ENCODE measurements at places on chromosomes 6 and 20.
A peak's percentile ranks its signal among the peaks of the same experiment; 100 is the strongest.

DNA sequence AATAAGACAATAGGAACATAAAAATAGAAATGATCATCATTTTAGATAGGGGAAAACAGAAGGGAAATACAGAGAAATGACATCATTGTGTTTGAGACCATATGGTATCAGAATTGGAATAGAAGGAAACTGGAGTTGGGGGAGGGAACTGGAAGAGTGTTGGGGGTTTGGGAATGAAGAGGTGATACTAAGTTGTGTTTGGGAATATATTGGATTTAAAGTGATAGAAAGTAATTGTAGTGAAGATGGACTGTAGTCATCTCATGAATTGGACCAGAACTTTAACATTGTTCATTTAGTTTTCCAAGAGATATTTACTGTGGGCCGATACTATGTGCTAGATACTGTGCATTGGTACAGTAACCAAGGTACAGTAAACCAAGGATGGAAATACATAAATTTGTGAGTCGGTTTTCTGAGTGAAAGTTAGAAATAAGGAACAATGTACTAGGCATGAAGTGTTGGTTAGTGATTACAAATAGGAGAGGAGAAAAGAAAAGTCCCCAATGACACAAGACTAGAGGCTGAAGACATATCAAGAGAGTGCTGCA is 32.3 kb downstream of the KCNQ5 start:
- DNase-seq, result no peak

DNA sequence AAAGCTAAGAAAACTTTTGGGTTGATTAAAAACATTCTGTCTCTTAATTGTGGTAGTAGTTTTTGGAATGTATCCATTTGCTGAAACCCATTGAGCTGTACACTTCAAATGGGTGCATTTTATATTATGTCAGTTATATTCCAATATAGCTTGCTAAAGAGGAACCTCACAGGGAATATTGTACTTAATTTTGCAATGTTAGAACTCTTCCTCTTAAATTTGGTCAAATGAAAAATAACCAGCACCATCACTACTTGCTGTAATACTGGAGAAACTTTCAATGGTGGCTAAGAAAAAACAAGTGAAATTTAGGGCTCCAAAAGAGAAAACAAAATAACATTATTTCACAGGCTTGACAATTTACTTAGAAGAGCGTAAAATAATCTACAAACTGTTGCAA is 651.5 kb downstream of the MAFB start:
- DNase-seq, result no peak

- no peak for DNase-seq
Measured at GRCh38 chr6:78629154-78629721, 238.1 kb upstream of the IRAK1BP1 start.

- DNase-seq, result peak; percentile 100
Measured at GRCh38 chr6:37257634-37258404, at the start of the genes TBC1D22B and TMEM217. TBC1D22B (plus strand) TSS chr6:37257772; CDS start chr6:37257918, 146 bp downstream. TMEM217 (minus strand) TSS chr6:37258144; CDS start chr6:37219030, 39,114 bp downstream.

- DNase-seq, result no peak
Measured at GRCh38 chr6:112831022-112831421, 483.9 kb downstream of the RFPL4B start.

GRCh38 chr6:125923366-125923877 is 33.1 kb upstream of the HINT3 start:
- DNase-seq, result no peak

DNA sequence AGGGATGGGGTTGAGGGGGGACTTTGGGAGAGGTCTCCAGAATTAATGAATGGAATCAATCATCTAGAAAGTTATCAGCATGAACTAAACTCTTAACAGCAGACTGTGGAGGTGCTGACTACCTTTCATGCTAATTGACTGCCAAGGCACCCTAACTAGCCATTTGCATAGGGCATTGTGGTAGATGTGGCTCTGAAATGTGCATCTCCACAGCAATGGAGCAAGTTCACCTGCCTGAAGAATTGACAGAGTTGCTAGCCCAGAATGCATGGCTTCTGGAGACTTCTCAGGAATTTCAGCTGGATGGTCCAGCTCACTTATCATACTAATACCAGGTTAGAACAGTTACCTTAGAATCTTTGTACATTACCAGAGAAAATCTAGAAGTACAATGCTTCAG is 745.6 kb downstream of the KIF16B start:
- DNase-seq, result no peak

DNA sequence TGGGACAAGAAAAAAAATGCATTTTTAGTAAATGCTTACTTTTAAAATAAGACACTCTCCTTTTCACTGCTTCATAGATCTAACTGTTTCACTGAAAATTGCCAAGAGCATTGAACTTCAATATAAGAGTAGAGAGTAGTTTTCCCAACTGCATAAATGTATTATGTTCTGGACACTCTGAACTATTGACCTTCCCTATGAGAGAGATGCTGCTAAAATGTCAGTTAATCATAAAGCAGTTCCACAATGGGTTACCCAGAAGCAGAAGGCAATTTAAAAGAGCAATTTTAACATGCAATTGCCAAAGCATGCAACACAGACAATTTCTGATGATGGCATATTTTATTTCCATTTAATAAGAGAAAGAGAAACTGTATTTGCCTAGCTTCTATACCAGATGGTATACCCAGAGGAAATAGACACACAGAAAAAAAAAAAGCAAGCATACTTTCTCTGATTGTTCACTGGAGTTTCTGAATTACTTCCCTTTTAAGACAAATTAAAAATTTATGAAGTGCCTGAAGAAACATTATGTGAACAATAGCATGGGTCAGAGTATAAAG is 279.1 kb upstream of the THEMIS start:
- DNase-seq, result no peak

DNA sequence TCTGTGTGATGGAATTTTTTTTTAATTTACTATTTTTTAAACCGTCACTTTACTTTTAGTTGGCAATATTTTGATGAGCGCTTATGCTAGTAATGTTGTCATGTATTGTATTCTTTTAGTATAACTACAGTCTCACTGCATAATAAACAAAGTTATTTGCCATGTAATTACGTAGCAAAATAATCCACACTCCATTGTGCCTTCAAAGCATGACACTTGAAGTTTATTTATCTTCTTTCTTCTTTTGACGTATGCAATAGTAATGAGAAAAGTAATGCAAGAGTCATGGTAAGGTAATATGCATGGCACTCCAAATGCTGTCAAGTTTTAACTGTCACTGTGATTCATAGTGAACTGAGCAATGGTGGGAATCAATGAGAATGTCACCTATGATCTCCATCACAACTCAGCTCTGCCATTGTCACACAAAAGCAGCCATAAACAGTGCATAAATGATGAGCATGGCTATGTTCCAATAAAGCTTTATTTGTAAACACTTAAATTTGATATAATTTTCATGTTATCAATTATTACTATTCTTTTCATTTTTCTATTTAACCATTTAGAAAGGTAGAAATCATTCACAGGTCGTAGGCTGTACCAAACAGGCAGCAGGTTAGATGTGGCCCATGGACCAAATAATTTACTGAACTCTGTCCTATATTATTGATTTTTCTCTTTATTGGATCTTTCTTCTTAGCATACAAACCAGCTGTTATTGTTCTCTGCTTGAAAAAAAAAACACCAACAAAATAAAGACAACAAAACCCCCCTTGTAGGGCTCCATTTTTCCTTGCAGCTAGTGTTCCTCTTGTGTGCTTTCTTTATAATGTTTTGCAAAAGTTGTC is 27.1 kb downstream of the RNF217 start:
- DNase-seq, result no peak

DNA sequence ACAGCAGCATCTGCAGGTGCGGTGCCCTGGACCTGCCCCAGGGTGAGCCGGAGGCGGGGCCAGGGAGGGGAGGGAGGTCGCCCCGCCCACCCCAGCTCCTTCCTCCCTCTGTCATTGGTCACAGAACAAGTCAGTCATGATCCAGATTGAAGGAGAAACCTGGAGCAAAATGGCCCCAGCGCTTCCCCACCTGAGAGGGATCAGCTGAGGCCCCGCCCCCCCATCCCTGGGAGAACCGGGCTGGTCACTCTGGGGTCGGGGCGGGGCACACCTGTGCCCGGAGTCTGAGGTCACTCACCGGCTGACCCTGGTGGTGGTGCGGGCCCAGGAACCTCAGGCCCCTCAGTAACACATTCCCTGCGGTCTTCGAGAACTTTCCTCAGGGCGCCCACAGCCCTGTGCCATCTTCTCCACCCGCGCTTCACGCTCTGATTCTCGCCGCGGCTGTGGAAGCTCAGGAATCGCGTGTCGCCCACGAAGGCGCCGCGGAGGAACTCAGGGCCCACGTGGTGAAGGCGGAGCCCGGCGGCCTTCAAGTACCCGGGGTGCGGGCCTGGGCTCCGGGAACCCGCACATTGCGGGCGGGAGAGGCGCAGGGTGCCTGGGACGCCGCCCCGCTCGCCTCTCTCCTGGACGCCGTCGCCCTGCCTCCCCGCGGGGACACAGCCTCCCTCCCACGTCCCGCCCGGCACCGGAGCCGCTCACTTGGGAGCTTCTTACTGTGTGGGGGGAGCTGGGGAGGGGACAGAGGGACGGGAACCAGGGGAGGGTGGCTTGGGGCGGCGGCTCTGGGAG is 36.4 kb upstream of the HLA-C start:
- no peak for DNase-seq

GRCh38 chr6:88141561-88142296 is 24.4 kb downstream of the CNR1 start:
- DNase-seq, result peak; percentile 52

DNA sequence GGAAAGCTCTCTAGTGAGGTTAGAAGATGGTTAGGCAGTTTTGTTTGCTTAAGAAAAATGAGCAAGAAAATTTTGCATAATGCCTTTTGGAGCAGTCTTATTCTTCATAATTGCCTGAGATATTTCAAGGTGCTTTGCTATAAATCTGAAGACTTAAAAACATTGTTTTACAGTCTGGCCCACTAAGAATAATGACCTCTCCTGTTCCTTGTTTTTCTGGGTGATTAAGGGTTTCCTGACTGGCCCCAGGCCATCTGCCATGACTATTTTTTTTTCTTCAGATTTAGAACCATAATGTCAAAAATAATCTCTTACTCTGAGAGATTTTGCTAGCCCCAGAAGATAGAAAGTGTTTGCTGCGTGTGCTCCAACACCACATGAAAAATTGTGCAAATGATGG is 72.3 kb upstream of the CENPW start:
- DNase-seq, result peak; percentile 9

DNA sequence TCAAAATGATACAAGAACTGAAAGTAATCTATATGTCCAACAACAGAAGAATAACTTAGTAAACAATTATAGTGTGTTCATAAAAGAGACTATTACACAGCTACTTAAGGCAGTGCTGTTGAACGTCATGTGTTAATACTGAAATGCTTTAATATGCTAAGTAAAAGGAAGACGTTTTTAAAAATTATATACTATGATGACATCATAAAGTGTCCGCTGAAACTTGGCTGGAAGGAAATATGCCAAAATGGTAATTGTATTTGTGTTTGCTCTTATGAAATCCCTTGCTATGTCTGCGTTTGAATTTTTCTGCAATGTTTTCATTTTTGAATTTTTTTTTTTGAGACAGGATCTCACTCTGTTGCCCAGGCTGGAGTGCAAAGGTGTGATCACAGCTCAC is 679.3 kb downstream of the DHX35 start:
- no peak for DNase-seq

GRCh38 chr6:17432356-17432755 is 39.0 kb downstream of the CAP2 start:
- DNase-seq, result peak; percentile 0

- no peak for DNase-seq
Measured at GRCh38 chr6:158149641-158150040, 18.4 kb downstream of the SERAC1 start.

DNA sequence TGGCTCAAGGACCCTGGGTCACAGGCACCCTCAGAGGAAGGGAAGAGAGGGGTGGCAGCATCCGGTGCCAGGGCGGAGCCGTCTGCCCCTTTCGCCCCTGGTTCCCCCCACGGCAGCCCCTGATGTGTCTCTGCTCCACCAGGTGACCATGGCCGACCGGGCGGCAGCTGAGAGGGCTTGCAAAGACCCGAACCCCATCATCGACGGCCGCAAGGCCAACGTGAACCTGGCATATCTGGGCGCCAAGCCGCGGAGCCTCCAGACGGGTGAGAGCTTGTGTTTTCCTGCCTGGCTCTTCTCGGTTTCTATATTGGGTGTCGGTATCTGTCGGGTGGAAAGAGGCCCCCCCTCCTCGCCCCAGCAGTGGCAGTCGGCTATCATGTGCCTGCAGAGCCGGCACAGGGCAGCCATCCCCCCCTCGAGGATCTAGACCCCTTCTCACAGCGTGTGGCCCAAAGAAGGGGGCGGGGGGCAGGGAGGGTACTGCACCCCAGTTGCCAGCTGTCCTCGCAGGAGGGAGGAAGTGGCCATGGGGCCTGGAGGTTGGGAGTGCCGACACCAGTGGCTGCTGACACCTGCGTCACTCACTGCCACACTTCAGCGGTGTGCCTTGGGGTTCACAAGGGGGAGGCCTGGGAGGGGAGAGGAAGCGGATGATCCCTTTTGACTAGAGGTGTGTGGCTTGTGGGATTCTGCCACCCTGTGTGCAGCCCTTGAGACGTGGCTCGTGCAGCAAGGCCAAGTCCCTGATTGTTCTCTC is 1.5 kb downstream of the RBM38 start:
- DNase-seq, result no peak

- no peak for DNase-seq
Measured at GRCh38 chr6:73375216-73375615, 5.5 kb upstream of the OOEP start.

All from WERI-Rb-1 (cell line).